Activated CD8-positive, alpha-beta memory T cell treated with anti-CD3 and anti-CD28 coated beads for 1 hour (primary cell): ENCODE measurements at places on chromosomes 1 and 21.

GRCh38 chr1:165532053-165532452 lies 11.7 kb upstream of the LRRC52 start:
- DNase-seq: no peak

DNA sequence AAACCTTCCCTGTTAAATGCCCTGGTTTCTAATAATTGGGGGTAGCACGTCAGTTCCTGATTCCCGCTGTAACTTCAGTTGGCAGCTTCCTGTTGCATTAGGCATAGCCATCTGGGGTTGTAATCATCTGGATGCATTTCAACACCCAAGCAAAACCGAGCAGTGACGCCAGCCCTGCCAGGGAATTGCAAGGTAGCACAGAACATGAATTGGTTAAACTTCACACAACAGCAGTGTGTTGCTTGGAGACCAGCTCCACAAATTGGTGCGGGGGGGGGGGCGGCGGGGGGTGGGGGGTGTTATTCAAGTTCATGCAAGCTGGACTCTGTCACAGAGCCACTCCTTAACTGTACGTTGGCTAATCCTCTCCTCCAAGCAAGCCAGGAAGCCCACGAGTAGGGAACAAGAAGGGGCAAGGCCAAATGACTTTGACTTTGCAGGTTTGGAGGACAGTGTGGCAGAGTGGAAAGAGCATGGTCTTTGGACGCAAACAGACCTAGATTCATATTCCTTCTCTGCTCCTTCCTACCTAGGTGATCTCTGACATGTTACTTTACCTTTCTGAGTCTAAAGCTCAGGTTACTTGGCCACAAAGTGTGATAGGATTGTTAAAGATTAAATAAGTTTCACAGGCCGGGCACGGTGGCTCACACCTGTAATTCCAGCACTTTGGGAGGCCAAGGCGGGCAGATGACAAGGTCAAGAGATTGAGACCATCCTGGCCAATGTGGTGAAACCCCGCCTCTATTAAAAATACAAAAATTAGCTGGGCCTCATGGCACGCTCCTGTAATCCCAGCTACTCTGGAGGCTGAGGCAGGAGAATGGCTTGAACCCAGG lies 4.7 kb downstream of the LAX1 start:
- no peak for DNase-seq

DNA sequence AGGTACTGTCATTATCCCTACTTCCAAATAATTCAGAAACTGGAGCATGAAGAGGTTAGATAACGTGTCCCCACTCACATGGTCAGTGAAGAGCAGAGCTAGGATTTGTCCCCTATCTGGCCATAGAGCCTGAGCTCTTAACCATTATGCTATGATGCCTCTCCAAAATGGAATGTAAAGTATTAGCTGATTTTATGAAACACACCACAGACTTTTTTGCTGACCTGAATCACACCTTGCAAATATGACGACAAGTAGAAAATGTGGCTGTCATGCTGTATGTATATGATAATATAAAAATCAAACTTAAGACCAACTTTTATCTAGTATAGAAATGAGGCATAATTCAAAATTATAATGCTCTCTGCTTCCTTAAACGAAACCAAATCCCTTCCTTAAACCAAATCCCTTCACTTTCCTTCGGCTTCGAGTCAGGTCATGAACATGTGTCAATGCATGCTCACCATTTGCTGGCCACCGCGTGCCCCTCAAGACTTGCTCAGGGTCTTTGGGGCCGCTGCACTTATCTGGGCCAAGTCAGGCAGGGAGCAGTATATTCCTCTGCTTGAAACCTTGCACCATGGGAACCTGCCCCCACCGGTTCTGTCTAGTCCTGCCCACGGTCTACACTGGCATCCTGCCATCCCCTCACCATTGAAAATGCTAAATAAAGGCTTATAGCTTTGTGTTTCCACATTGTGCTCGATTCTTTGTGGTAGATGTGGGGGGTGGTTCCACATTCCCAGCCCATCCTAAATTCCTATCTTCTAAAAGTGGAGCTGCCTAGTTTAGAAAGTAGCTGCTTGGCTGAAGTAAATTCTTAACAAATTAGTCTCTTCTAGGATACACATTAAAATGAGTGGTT lies 1.6 kb upstream of the TMCC2 start:
- DNase-seq: no peak

- no peak for DNase-seq
These were observed 72.8 kb upstream of the NR5A2 start for GRCh38 chr1:199954699-199955098.

DNA sequence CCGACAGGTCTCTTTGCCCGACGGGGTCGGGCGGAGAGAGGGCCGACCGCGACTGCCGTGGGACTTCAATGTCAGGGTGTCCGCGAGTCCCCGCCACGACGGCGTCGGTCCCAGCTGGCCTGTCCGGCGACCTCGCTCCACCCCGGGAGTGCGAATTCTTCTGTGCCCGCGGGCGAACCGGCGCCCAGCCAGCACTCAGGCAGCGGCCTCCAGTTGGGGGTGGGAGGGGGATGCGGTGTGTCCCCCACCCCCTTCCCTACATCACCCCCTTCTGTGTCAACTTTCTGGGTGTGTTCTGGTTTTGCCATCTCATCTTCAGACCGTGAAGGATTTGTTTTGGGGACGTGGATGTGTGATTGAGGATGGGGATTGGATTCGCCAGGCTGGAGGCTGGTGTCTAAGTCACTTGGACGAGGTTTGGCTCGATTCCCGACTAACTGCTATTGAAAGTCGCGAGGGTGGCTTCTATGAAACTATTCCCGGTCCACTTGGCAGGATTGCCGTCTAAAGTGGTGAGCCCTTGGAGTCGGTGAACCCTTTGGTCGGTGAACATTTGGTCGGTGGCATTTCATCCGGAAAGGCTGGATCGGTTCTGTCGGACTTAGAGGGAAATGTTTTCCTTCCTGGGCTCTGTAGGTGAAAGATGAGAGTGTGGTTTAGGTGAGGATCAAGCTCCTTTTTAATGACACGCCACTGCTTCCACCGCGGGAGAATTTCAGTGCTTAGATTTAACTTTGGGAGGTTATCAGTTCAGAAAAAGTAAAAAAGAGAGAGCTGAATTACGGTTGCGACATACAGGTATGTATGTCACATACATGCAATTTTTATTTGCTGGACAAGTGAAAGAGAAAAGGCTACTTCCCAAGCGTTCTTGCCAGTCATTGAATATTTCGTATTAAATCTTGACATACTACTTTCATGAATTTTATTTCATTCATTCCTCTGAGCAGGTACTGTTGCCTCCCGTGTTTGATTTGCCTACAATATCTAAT lies 771 bp downstream of the ABCD3 start:
- no peak for DNase-seq

GRCh38 chr1:112529301-112529700 lies 20.5 kb downstream of the WNT2B start:
- DNase-seq: no peak

DNA sequence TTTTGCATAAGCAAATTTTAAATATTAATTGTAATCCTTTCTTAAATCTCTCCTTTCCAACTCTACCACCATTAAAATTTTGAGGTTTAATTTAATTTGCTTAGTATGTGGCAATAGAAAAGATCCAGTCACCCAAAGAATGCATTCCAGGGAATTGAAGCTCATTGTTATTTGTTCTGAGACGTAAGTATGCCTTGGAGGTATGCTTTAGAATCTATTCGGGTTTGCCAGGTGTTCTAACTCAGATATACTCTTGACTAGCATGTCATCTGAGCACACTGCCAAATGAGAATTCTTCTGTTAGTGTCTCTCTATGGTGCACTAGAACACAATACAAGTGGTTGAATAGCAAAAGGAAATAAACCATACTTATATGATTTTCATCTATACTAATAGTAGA lies 813.6 kb upstream of the ADGRL2 start:
- no peak for DNase-seq

- peak; percentile 70 for DNase-seq
These were observed 19.2 kb upstream of the PTTG1IP start for GRCh38 chr21:44892536-44893277.

DNA sequence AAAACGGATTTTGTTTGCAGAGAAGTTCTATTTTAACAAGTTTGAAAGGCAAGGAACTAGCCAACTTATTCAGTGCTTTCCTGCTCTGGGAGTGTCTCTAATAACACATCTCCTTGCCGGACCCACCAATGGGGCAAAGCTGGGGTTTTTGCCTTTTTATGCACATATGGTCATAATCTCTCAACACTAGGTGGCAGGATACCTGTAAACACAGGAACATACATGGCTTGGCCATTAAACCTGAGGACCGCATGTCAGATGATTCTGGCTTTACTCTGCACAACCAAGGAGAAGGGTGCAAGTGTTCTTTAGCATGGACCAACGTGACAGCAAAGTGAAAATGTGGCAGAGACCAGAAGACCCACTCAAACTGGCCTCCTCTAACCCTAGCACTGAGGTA lies 4.9 kb downstream of the TMEM9 start:
- no peak for DNase-seq

- no peak for DNase-seq
These were observed 435.3 kb upstream of the USP24 start for GRCh38 chr1:55650444-55650843.

DNA sequence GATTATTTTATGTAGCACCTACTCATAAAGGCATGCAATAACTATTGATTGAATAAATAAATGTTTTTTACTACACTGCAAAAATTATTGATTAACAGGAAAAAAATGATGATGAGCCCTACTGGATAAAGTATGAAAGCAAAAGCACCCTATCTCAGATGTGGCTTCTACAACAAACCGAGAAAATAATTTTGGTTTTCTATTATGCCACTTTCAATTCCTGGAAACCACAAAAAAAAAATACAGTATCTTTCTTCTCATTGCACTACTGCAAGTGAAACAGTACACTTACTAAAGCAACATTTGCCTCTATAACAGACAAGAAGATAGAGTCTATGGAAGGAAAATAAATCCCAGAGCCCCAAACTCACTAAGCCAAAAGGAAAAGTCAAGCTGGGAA lies 1882.4 kb downstream of the NCAM2 start:
- no peak for DNase-seq

- DNase-seq: no peak
These were observed 11.2 kb downstream of the C8B start for GRCh38 chr1:56954664-56955063.
